Stimulated activated CD4-positive, alpha-beta T cell treated with anti-CD3 and anti-CD28 coated beads, Interleukin-15, amount 100 ng/mL, for 1 hour (primary cell): ENCODE measurements at places on chromosomes 5 and 9.

DNA sequence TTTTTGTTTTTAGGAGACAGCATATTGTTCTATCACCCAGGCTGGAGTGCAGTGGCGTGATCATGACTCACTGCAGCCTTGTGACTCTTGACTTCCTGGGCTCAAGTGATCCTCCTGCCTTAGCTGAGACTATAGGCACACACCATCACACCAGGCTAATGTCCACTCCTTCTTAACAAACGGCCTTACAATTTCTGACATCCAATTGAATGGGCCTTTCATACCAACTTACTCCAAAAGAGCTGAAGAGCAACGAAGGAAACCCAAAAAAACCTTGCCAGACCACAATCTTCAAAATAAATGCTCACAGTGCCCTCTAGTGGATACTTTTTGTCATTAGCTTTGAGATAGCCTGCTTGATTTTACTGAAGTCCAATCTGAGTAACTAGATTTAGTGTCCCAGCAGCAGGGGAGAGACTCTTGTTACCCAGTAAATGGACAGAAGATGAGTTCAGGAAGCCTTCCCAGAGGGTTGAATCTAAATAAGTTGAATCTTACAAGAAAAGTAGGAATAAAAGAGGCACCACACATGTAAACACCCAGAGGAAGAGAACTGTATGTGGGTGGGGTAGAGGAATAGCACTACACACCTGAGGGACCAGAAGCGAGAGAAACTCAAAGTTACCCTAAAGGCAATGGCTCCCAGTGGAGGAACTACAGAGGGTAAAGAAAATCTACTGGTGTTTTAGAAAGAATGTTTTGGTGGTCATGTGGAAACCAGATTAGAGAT is 9.3 kb downstream of the ZNF622 start:
- no peak for DNase-seq

- DNase-seq: no peak
Measured at GRCh38 chr5:173800340-173800739, 87.8 kb upstream of the CPEB4 start.

- no peak for DNase-seq
Measured at GRCh38 chr5:149849966-149850910, 94.4 kb downstream of the PDE6A start.

GRCh38 chr9:100699668-100700067 is 121.8 kb downstream of the CAVIN4 start:
- DNase-seq: no peak

GRCh38 chr5:78594610-78595457 is 53.7 kb downstream of the LHFPL2 start:
- DNase-seq: no peak

- DNase-seq: no peak
Measured at GRCh38 chr9:137866226-137867141, 11.1 kb upstream of the CACNA1B start.

GRCh38 chr5:126267438-126267837 is 155.8 kb upstream of the GRAMD2B start:
- no peak for DNase-seq

DNA sequence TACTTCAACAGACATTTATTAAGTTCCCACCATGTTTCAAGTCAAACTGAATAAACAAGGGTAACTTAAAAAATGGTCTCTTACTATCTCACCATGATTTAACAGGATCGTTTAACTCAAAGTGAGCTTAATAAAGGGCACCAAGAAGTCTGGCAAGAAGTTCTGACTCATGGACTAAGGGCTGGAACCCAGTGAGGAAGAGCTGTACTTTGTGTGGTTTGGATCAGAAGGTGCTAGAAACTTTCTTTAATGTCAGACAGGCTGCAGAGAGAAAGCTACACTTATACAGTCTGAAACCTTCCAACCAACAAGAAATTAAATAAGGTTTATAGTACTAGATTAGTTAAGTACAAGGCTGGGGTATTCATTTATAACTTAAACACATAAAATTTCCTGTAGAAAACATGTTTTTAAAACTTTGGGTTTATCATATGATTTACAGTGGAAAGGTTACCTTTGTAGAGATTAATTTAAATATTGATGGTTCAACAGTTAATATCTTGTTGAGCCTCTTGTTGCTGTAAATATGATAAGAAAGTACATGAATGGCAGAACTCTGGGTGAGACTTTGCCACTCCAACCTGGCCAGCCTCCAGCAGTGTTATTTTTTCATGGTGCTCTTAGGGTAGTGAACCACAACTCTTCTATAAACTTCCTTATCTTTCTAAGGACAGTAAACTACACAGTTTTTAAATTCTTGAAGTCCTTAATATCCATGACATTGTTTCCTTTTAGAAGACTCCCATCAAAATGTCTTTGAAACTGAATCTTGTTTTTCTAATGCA is 162.8 kb downstream of the MAN2A1 start:
- no peak for DNase-seq

DNA sequence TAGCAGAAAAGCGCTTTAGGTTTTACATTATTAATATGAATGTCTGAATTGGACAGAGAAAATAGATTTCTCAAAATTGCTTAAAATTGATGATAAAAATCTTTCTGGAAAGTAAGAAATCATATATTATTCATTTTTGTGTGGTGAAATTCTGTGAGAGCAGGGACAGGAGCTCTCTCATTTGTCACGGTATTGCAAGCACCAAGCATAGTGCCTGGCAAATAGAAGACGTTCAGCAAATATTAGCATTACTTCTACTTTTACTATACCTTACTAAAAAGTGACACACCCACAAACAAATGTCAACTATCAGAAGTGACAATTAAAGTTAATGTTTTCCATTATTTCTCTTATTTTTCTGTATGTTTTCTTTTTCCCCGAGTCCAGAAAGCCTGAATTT is 69.1 kb downstream of the XRCC4 start:
- no peak for DNase-seq

DNA sequence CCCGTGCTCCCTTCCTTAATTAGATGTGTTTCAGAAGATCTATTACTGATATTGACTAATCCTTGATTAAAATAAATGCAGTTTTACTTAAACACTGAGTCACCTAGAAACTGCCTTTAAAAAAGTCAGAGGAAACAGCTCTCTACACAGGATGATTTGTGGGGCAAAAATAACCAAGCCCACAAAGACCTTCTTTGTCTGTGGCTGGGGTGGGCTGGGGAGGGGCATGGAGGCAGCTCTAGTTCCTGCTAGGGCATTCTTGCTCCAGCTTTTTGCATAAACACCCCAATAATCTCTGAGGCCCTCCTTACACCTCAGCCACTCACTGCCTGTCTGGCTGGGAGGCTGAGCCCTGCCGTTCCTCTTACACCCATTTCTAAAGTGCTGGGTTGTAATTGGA is 227.6 kb upstream of the DAP start:
- no peak for DNase-seq

DNA sequence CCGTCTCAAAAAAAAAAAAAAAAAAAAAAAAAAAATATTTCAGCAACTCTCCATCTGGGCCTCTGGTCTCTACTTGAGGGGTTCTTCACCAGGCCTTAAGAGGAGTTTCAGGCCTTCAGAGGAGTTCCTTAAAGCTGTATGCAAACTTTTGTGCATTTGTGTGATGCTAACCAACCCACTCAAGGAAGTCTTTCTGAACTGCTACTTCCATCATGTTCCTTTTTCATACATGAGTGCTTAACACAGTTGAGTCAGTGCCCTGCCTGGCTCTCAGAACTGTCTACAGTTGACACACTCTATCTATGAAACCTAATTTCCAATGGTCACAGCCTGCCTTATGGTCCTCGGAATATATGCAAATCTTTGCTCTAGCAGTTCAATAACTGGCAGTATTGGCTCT is 146.5 kb downstream of the MEF2C start:
- no peak for DNase-seq

DNA sequence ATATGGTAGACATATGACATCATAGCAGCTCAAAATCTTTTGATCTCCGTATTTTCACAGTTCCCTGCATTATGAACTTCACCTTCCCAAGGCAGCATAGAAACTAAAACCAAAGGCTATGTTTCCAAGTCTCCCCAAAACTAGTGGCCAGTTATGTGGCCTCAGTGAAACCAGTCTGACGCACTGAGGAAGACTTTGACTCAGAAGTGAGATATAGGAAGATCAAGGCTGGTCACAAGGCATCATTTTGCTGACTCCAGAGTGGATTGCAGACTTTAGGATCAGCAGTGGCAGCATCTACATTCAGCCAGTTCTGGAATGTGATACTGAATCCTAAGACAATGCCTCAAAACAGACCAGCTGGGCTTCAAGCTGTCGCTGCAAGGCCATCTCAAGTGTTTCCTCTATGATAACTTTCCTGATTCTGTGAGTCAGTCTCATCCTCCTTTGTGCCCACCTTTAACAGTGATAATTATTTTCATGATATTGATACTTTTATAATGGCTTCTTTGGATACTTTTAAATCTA is 34.4 kb upstream of the ELL2 start:
- no peak for DNase-seq

DNA sequence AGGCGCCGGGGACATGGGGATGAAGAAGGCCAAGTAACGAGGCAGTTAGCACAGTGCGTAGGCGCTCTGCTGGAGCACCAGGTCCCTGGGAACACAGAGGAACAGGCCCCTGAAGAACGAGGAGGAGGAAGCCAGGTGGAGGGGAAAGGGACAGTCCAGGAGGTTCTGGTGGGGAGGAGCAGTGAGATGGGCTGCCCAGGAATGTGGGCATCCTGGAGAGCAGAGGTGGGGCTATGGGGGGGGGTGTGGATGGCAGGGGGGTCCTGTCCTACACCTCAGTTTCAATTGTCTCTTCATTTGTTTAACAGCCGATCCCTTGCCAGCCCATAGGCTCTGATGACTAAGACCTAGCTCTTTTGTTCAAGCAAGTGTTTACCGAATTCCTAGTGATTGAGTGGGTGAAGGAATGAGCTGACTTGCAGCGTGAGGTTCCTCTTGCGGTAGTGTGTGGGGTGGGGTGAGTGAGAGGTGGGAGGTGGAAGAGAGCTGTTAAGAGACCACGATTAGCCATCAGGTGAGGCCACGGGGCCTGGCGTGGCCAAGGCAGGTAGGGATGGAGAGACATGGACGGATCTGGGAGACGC is 8.4 kb upstream of the PHYHD1 start:
- no peak for DNase-seq

- DNase-seq: no peak
Measured at GRCh38 chr9:16120231-16120641, 567.4 kb downstream of the CCDC171 start.

- DNase-seq: no peak
Measured at GRCh38 chr5:73256012-73256411, 83.0 kb downstream of the TMEM174 start.

DNA sequence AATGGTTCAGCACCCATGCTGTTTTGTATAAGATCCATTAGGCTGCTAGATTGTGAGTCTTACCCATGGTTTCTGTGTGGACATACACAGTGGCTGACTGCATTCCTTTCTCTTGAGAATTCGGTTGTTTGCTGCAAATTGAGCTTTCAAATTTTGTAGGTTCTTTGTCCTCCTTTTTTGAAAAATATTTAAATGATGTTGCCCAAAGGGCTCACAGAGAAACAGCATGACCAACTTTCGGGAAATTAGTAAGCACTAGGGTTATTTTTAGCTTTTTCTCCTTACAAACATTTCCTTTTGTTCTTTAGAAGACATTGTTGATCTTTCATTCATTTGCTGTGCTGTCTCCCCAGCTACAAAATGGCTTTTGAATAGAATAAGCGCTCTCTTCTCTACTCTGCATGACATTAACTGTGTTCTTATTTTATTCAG is 79.4 kb downstream of the NLN start:
- no peak for DNase-seq

- DNase-seq: no peak
Measured at GRCh38 chr5:5799826-5800225, 377.3 kb downstream of the ICE1 start.

DNA sequence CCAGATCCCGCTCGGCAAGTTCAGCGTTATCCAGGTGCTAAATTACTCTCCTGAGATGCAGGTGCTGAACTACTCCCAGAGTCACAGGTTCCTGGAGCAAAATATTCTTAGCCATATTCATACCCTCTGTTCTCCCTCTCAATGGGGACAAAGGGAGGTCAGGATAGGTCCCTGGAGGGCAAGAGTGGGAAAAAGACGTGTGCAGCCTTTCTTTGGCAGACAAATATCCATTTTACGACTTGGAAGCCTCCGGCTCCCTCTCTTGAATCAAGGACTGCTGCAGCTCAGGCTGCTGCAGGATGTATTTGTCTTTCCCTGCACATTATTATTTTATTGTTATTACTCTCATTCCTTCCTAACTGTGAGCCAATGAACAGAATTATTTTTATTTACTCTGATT is 590.2 kb downstream of the NR2F1-AS1 start:
- DNase-seq: no peak

- no peak for DNase-seq
Measured at GRCh38 chr5:56317923-56318561, 84.9 kb upstream of the ANKRD55 start.

- no peak for DNase-seq
Measured at GRCh38 chr9:137070906-137071275, 534 bp upstream of the SAPCD2 start.

DNA sequence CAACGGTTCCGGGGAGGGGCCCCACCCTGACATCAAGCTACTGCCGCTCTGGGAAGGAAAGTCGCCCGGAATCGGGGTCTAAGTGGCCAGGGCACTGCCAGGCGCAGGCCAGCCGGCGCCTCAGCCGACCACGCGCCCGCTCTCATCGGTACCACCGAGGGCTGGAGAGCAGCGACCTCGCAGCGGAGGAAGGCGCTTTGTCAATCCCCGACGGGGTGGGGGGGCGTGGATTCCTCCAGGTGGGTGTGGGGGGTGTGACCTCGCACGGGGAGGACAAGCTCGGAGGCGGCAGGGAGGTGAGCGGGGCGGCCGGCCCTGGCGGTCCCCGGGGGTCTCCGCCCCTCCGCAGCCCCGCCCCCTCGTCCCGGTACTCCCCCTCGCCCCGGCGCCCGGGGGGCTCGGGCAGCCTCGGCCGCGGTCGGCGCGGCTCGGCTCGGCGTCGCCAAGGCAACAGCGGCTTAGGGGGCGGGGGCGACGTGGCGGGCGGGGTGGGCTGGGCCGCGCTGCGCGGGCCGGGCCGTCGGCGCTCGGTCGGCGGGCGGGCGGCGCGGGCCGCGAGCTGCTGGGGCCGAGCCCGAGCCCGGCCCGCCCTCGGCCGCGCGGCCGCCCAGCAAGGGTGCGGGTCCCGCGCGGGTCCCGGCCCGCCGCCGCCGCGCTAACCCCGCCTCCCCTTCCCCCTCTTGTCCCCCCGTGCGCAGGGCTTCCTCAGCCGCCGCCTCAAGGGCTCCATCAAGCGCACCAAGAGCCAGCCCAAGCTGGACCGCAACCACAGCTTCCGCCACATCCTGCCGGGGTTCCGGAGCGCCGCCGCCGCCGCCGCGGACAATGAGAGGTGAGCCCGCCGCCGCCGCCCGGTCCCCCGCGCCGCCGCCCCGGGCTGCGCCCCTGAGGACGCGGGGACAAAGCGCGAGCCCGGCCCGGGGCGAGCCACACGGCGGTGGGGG is 47.5 kb downstream of the DAB2IP start:
- no peak for DNase-seq
